Bone marrow (tissue), 2 donors: ENCODE measurements at places on chromosomes 5 and 9.

GRCh38 chr5:52388349-52388748 is 399.4 kb upstream of the ITGA1 start:
- DNase-seq: no peak

GRCh38 chr9:93721417-93721965 is 145.1 kb downstream of the PHF2 start:
- DNase-seq: no peak

- DNase-seq: no peak
Measured at GRCh38 chr9:111992523-111992922, 95.9 kb downstream of the UGCG start.

GRCh38 chr5:6723122-6723815 is 10.0 kb downstream of the TENT4A start:
- DNase-seq: no peak
